Natural killer cell treated with Interleukin-12 subunit alpha and Interleukin-12 subunit beta and Interleukin-15 and Interleukin-18, amount 100 ng/mL, for 72 hours (primary cell): ENCODE measurements at places on chromosomes 12 and 14. TPM values are rescaled to one million over a fixed set of nuclear protein-coding genes. Genes with fewer than 3 reads are reported as not detected.
A peak's percentile ranks its signal among the peaks of the same experiment; 100 is the strongest.

- DNase-seq: no peak
These were observed 317.5 kb upstream of the KITLG start for GRCh38 chr12:88897723-88898122.

GRCh38 chr12:117907108-117907689 lies 61.6 kb downstream of the KSR2 start:
- no peak for DNase-seq

GRCh38 chr14:57486767-57487379 lies 6.8 kb downstream of the CCDC198 start:
- no peak for DNase-seq

- DNase-seq: no peak
These were observed 8.7 kb upstream of the RGS6 start for GRCh38 chr14:71923513-71923912.

DNA sequence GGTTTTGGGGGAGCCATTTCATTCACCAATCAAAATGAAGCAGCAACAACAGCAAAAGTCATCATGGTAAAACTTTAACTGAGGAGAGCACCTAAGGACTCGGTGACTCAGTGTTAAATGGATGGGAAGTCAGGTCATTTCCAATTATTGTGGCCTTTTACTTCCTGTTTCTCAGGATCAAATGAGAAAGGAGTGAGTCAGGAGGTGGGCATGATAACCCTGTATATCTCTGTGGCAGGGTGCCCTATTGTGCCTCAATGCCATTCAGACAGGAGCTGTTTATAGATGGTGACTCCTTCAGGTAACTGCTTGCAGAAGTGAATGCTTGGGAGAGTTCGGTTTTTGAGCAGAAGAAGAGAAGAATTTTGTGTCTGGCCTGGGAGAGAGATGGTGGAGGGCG lies 135.5 kb upstream of the CPM start:
- DNase-seq: no peak

DNA sequence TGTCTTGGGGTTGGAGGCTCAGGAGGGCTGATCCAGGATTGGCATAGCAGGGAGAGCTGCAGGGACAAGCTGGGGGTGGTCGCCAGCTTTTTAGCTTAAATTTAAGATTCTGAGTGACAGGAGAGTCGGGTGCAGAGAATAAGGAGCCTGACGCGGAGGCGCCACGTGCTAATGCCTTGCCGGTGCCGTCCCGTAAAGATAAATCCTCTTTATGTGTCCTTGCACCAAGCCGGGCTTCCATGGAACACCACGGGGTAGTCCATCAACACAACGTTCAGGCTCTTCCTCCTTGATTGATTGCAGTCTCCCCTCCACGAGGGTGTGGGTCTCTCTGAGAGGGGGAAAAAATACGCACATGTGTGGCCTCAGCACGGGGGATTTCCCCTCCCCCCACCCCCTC lies 3.9 kb downstream of the DLK1 start:
- no peak for DNase-seq

DNA sequence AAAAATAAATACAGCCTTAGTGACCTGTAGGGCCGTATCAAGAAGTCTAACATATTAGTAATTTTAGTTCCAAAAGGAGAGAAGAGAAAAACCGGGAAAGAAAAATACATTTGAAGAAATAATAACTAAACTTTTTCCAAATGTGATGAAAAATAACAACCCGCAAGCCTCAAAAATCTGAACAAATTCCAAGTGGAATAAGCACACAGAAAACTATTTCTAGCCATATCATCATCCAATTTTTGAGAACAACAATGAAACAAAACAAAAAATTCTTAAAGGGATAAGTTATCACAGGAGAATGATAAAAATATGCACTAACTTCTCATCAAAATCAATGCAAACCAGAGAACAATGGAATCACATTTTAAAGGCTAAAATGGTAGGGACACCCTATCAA lies 198.1 kb upstream of the PLXNC1 start:
- no peak for DNase-seq

- peak; percentile 10 for DNase-seq
These were observed 22.1 kb downstream of the PACS2 start for GRCh38 chr14:105336477-105337287.

DNA sequence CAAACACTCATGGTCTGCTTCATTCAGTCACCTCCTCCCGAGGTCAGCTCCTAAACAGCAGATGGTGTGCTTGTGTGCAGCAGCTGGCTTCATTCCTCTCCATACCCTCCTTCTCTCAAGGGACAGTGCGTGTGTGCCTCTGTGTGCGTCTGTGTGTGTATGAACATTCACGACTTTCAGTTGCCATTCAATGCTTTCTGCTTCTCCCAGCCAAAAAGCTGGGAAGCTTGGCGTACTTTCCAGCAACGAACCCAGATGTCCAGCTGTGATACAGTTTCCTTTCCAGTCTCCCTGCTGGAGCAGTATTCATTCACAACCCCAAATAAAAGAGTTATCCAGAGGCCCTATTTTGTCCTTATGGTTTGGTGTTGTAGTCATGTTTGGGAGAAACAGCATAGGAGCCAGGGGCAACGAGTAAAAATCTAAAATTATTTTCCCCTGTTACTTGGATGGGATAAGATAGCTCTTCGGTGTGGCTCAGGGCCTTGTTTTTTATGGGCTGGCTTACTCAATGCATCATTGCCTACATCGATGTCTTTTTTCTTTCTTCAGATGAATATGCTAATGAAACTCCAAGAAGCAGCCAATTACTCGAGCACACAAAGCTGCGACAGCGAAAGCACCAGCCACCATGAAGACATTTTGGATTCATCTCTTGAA lies 379.3 kb downstream of the NAV3 start:
- no peak for DNase-seq

DNA sequence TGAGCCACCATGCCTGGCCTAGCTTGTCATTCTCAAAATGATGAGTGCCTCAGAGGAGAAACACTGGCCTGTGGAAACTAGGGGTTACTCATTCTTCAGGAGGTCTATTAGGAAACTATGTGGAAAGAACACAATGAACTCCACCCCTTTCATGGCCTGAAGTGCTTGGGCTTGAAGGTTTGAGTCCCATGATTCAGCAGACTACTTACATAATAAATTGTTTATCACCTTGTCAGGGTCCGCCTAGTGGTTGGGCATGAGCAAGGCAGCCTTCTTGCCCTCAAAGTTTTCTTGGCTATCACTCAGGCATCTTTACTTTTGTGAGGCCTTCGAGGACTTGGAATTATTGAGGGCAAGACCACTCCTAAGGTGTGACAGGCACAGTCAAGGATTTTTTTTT lies 251.2 kb downstream of the ACSS3 start:
- DNase-seq: no peak

DNA sequence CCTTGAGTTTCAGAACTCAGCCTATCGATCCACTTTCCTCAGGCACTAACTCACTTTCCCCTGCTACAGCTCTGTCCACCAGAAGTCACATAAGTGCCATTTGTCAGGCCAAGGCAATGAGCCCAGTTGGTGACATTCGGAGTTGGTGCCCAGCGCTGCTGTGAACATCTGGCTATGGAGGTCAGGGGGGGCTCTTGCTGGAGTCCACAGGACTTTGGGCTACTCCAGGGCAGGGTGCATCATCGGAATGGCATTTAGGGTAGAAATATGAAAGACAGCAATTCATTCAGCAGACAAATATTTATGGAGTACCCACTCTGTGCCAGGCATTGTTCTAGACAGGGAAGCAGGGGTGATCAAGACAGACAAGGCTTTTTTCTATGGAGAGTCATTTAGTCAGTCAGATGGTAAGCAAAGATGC lies 1.5 kb upstream of the PPP1CC start:
- DNase-seq: no peak

- DNase-seq: no peak
These were observed 170.7 kb upstream of the EEA1 start for GRCh38 chr12:93099792-93100191.

GRCh38 chr12:115437061-115437567 lies 753.1 kb upstream of the TBX3 start:
- no peak for DNase-seq

DNA sequence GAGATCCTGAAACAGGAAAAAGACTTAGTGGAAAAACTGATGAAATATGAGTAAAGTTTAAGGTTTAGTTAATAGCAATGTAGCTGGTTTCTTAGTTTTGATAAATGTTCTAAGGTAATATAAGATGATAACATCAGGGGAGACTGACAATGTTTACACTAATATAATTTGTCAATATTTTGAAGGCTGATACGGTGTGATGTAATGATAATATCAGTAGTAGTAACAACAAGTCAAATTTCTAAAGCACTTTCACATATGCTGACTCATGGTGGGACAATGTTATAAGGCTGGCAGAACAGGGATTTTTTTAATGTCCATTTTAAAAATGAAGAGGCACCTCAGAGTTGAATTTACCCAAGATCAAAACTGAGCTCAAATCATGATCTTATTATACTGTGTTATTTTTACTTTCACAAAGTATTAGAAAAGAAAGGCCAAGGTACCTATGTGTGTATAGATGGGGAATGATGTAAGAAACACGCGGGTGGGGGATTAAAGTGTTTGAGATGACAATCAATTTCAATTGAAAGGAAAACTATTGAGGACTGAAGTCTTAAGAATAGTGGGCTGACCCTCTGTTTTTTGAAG lies 2.4 kb upstream of the FLRT2 start:
- no peak for DNase-seq

DNA sequence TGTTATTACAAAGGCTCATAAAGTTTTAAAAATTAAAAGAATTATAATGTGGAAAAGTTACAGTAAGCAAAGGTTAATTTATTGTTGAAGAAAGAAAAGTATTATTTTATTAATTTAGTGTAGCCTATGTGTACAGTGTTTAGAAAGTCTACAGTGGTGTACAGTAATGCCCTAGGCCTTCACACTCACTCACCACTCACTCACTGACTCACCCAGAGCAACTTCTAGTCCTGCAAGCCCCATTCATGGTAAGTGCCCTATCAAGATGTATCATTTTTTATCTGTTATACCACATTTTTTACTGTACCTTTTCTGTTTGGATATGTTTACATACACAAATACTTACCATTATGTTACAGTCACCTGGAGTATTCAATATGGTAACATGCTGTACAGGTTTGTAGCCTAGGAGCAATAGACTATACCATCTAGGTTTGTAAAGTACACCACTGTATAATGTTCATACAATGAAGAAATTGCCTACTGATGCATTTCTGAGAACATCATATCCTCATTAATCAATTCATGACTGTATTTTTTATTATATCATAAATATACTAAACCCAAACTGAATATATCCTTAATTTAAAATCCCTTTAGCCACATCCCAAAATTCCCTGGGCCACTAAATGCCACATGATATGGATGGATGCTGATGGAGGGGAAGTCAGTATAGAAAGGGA lies 43.6 kb upstream of the NID2 start:
- no peak for DNase-seq

- DNase-seq: no peak
These were observed 21.7 kb upstream of the KICS2 start for GRCh38 chr12:64243809-64244208.

GRCh38 chr14:49497267-49497666 lies 88.9 kb downstream of the RPS29 start:
- no peak for DNase-seq

DNA sequence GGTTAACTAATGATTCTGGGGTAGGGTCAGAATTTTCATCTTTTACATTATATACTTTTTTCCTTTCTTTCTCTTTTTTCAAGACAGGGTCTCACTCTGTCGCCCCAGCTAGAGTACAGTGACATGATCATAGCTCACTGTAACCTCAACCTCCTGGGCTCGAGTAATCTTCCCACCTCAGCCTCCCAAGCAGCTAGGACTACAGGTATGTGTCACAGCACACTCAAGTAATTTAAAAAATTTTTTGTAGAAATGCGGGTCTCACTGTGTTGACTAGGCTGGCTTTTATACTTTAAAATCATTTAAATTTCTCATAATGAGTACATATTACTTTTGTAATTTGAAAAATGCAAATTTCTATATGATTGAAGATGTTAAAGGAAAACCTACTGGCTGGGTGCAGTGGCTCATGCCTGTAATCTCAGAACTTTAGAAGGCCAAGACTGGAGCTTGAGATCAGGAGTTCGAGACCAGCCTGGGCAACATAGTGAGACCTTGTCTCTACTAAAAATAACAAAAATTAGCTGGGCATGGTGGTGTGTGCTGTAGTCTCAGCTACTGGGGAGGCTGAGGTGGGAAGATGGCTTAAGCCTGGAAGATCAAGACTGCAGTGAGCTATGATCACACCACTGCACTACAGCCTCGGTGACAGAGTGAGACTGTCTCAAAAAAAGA lies 25.7 kb downstream of the R3HDM2 start:
- no peak for DNase-seq

DNA sequence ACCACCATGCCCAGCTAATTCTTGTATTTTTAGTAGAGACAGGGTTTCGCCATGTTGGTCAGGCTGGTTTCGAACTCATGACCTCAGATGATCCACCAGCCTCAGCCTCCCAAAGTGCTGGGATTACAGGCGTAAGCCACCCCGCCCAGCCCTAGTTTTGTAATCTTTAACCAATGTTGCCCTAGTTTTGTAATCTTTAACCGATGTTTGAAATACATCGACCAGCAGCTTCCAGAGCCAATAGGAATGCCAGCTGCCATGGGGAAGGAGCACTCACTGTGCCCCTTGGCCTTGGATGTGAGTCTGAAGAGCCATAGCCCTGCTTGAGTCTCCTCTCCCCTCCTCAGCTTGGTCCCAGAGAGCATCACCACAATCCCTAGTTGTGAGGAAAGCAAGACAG lies 209.3 kb upstream of the RGS6 start:
- no peak for DNase-seq

- no peak for DNase-seq
These were observed 260.7 kb downstream of the SSPN start for GRCh38 chr12:26455936-26456574.

DNA sequence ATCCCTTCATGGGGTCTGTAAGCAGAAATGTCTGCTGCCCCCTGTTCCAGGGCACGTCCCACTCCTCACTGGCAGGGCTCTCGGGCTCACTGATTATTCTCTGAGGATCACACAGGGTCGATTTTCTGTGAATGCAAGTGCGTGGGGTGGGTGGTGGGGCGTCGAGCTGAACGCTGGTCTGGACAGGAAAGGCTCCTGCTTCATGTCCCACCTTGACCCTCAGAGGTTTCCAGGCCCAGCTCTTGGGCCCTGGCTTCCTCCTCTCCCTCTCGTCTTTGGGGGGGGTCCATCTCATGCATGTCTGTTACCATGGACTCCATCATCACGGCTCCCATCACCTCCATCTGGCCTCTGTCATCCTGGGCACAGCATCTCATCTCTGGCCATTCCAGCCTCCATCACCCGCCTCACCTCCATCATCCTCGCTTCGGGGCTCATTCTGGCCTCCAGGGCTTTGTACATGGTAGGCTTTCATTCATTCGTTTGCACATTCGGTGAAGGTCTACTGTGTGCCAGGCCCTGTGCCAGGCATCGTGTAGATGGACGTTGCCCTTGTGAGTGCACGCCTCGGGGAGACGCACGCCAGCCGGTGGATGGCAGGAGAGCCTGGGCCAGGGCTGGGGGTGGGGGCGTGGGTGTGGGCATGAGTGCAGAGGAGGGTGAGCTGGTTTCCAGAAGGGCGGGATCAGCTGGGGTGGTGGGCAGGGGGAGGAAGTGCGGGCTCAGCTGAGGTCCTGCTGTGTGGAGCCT lies 34.7 kb downstream of the RTL1 start:
- peak; percentile 44 for DNase-seq

Gene ACOT4
- total RNA-seq: 8.9 TPM

Gene LBHD2
- total RNA-seq: not detected

Gene RAD51AP1
- 34.4 TPM for total RNA-seq

Gene PAPLN
- 0.47 TPM for total RNA-seq

Gene ABCC9
- not detected for total RNA-seq

Gene ERP27
- 3.2 TPM for total RNA-seq

Gene SLC25A21
- not detected for total RNA-seq

Gene CLEC9A
- not detected for total RNA-seq

Gene MYF6
- not detected for total RNA-seq

Gene WNT5B
- not detected for total RNA-seq

Gene RIMBP2
- not detected for total RNA-seq

Gene KCTD10
- total RNA-seq: 92.0 TPM

Gene PLEKHH1
- total RNA-seq: 1.9 TPM

Gene NEMP1
- 34.1 TPM for total RNA-seq

Gene TPH2
- not detected for total RNA-seq
